Stomach (tissue), 19 donors: ENCODE measurements at places on chromosomes 12 and 14. TPM values are rescaled to one million over a fixed set of nuclear protein-coding genes. Genes with fewer than 3 reads are reported as not detected.
A peak's percentile ranks its signal among the peaks of the same experiment; 100 is the strongest.

DNA sequence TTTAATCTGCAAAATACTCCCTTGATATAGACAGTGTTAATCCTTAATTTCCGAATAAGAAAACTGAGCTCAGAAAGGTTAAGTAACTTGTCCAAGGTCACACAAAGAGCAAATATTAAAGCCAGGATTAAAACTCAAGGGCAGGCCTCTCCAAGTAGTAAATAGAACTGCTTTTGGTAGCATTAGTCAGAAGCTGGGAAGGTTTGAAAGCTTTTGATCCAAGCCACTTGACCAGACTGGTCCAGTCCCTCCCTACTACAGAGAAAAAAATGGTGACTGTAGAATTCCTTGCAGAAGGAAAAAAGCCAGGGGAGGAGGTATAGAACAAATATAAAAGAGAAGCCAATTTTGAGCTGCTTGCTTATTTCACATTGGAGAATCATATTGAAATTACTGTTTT lies 111.5 kb downstream of the NT5DC3 start:
- DNase-seq: no peak

DNA sequence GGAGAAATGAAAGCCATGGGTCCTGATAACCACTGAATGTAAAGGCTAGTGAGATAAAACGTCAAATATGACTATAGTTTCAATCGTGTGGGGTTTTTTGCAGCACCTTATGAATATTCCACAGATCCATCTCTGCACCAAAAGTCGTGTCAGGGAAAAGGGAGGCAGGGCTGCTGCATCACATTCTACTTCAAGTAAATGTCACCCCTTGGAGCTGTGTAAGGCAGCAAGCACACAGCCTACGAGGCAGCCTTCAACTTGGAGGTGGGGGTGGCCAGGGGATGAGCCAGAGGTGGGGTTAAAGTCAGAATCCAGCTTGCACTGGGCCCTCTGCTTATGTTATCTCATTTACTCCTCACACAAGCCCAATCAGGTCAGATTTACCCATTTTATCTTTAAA lies 90.4 kb downstream of the ARMH4 start:
- DNase-seq: no peak

DNA sequence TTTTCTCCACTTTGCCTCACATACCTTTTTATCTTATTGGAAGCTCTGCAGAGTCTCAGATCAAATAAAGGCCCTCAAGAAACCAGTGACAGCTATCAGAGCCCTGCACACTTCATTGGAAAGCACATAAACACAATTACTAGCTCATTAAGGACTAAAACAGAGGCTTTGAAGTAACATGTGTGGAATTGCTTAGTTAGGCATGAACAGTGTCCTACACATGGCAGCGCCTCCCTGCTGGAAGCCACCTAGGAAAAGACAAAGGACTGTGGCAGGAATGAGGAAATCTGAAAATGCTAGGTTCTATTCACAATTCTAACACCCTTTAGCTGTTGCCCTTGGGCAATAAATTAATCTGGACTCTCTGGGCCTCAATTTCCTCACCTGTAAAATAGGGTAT lies 89.4 kb downstream of the SUDS3 start:
- DNase-seq: no peak

DNA sequence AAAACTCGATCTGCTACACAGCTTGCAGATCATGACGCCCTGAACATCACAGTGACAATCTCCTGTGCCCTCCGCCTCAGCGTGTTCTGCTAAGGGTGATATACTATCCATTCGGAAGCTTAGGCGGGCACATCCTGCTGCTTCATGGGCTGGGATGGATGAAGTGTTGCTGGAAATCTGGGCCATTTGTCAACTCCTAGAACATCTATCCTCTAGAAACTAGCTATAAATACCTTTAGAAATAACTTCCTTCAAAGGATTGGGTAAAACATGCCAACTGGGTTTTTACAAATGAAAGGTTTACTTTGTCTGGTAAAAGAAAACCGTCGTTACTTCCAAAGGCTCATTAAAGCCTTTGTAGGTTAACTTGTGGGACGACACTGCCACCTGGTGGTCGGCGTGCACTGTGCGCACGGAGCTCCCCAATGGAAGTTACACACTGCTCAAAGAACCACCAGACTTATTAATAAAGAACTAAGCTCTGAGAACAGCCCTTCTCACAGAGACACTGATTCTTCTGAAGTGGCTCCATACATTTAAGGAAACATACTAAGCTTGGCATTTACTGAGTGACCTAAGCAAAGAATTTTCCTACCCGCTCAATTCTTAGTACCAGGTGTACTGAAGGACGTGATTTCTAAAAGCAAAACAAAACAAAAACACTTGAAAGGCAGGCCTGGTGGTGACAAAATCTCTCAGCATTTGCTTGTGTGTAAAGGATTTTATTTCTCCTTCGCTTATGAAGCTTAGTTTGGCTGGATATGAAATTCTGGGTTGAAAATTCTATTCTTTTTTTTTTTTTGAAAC lies 21.6 kb upstream of the CACNA2D4 start:
- DNase-seq: peak; percentile 91

DNA sequence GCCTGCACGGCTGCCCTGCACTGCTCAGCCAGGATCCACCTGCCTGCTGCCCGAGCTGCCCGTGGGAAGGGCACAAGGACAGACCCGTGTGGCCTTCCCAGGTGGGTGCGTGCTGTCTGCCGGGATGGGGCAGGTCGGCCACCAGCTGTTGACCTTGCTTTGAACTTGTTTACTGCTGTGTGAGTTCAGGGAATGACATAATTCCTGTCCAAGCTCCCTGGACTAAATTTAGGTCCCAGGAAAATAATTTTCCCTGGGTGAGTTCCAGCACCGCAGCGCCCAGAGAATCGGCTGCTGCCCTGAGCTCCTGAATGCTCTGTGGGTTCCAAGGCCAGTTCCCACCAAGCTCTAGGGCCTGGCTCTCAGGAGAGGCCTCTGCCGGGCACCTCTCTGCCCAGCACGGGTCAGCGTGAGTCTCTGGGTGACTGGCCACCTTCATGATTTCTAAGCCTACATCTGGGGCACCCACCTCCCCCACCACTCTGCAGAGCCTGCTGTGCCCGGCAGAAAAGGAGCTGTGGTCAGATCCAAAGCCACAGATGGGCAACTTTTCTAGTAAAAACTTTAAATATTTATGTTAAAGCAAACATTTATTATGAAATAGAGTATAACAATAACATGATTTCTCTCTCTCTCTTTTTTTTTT lies 27.2 kb upstream of the MLXIP start:
- DNase-seq: peak; percentile 43

- DNase-seq: no peak
Observed at GRCh38 chr12:111038941-111039340, 118.6 kb upstream of the MYL2 start.

DNA sequence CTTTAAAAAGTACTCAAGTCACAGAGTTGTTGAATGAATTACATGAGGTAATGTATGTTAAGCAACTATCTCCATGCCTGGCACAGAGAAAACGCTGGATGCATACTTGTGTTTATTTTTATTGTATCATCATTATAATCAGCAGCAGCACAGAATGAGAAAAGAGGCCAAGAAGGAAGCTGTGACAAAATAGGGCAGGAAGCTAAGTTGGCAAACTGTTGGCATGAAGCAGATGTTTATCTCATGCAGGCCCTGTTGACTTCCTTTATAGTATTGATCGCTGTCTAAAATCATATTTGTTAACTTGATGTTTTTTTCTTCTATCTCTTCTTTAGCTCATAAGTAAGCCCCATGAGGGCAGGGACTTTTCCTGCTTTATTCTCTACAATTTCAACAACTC lies 466.6 kb downstream of the TRHDE start:
- DNase-seq: no peak

DNA sequence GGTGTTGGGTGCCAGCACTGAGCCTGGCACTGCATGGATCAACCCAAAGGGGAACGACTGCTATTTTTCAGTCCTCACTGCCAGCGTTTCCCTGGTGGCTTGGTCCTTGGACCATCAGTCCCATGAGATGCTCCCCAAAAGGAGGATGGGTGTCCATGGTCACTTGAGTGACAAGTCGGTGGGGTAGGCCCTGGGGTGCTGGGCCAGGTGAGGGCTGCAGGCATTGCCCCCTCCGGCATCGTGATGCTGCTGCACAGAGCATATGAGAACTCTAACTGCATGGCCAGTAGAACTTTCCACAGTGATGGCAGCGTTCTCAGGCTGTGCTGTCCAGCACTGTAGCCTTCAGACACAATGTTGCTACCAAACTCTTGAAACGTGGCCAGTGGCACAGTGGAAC lies 16.2 kb downstream of the SETD1B start:
- DNase-seq: no peak

DNA sequence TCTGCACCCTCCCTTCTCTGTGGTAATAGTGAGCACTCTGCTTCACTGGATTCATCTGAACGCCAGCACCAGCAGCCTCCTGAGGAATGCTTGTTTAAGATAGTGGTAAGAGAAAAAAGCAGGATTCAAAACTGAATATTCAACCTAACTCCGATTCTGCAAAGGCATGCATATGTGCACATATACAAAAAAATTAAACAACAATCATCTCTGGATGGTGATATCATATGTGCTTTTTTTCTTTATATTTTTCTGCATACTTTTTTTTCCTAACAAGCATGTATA lies 9.8 kb downstream of the TMEM229B start:
- no peak for DNase-seq

- peak; percentile 76 for DNase-seq
Observed at GRCh38 chr14:68978172-68978911, 760 bp downstream of the ACTN1 start.

GRCh38 chr12:6896846-6897435 lies 7.7 kb upstream of the LRRC23 start:
- DNase-seq: no peak

- no peak for DNase-seq
Observed at GRCh38 chr14:77654001-77654441, 37.6 kb upstream of the SPTLC2 start.

CSAD gene
- total RNA-seq: 30.3 TPM

EIF2S3B gene
- total RNA-seq: 0.92 TPM

DNA sequence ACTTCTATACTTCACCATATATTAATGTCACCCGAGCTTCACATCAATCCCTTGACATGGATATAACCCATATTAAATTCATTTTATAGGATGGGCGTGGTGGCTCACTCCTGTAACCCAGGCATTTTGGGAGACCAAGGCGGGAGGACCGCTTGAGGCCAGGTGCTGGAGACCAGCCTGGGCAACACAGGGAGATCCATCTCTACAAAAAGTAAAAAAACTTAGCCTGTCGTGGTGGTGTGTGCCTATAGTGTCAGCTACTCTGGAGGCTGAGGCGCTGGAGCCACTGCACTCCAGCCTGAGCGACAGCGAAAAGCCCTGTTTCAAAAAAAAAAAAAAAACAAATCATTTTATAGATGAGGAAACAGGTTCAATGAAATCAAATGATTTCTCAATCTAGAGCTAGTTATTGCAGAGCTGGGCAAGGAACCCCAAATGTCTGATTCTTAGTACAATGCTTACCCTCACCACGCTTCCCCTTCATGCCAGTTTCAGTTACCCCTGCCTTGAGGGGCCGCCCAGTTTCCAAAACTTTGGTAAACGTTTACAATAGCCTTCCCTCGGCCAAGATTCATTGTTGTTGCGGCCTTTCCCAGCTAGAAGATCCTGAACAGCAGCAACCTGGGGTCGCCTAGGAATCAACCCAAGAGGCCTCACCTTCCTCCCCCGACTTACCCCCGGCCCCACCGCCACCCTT lies 751 bp downstream of the PSMB5 start:
- DNase-seq: no peak

- DNase-seq: peak; percentile 38
Observed at GRCh38 chr14:53368066-53368465, 214.9 kb upstream of the DDHD1 start.
